ENCODE measurements at places on chromosomes 3 and 15. TPM values are rescaled to one million over a fixed set of nuclear protein-coding genes. Genes with fewer than 3 reads are reported as not detected.

Gene SGO1
- total RNA-seq = 0.83 TPM

Gene FGD5
- total RNA-seq = 62.5 TPM

Gene WDR76
- 3.0 TPM for total RNA-seq

Gene SQOR
- total RNA-seq = 29.4 TPM

Gene GABRG3
- not detected for total RNA-seq
